ENCODE measurements at places on chromosomes 6 and 20. TPM values are rescaled to one million over a fixed set of nuclear protein-coding genes. Genes with fewer than 3 reads are reported as not detected.

The NRN1 gene
- total RNA-seq: under 0.01 TPM

- DNase-seq: peak; percentile 36
Observed at GRCh38 chr6:55953335-55953734, 77.9 kb upstream of the BMP5 start.

- peak; percentile 48 for DNase-seq
Observed at GRCh38 chr6:9408402-9409117, 973.2 kb upstream of the SLC35B3 start.

DNA sequence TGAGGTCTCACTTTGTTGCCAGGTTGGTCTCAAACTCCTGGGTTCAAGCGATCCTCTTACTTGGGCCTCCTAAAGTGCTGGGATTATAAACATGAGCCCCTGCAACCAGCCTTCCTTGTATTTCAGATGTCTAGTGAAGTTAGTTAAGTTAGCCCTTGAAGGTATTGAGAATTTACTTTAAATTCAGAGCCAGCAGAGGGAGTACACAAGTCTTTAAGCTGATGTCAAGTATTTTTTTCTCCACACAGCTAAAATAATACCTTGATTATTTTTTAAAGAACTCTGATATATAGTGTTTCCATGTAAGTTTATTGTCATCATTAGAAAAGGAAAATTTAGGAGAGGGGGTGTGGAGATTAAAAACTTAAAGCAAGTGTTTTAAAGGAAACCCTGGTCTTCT lies 9.8 kb downstream of the FOXO3 start:
- peak; percentile 44 for DNase-seq

Measured in fibroblast of lung (primary cell).